ENCODE measurements at places on chromosomes 13 and 19.
A peak's percentile ranks its signal among the peaks of the same experiment; 100 is the strongest.

GRCh38 chr19:398719-399118, 10.2 kb downstream of the C2CD4C start:
- no peak for DNase-seq

DNA sequence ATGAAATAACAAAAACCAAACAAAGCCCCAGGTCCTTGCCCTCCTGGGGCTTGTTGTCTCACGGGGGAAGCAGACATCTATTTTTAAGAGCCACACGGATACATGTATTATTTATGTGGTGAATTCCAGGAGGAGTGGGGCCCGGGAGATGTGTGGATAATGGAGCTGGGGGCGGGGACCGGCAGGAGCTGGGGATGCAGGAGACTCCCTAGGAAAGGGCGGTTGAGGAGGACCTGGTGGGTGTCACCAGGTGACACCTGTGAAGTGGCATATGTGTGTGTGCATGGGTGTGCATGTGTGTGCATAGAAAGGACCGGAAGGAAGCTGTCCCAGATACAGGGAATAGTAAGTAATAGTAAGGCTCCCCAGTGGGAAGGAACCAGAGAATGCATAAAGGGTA, 148.9 kb downstream of the URI1 start:
- no peak for DNase-seq

DNA sequence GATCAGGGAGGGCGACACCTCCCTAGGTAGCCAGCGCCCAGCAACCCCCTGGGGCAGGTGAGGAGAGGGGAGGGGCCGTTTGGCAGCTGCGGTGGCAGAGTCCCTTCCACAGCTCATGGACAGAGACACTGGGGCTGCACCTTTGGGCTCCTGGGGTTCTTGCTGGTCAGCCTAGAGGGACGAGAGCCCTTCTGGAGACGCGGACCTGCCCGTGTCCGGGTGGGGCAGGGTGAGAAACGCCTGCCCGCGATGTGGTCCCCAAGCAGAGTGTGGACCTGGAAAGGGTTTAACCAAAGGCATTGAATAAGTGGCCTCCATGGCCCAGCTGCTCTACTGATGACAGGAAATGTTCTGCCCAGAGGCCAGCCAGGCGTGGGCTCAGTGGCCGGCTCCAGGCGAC, 38.3 kb downstream of the ADPRHL1 start:
- no peak for DNase-seq

DNA sequence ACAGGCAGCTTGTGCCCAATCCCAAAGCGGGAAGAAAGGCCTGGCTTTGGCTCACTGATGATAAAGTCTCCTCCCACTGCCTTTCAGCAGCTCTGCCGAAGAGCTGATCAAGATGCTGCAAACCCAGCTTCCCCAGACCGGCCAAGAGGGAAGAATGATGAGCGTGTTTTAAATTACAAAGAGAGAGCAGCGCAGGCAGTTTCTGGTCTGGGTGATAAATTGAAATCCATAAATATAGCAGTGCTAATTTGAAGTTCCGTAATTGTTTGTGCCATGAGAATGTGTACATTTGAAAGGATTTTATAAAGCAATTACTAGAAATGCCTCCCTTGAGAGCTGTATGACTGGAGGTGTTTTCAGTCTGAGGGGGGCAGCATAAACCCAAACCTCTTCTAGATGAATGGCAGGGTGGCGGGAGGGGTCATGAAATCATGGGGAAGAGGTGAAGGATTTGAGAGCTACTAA, 171.8 kb downstream of the STK24 start:
- no peak for DNase-seq

- no peak for DNase-seq
Measured at GRCh38 chr19:19329126-19329525, 8.5 kb downstream of the MAU2 start.

- DNase-seq = no peak
Measured at GRCh38 chr13:41565846-41566245, 108.5 kb downstream of the RGCC start.

- DNase-seq = no peak
Measured at GRCh38 chr13:51258612-51259548, 36.7 kb downstream of the FAM124A start.

GRCh38 chr13:42991898-42992763, at the start of gene EPSTI1:
Gene EPSTI1, minus strand, starts transcription at chr13:42992241. Its CDS starts 76 bp downstream, at chr13:42992165.
- peak; percentile 12 for DNase-seq

GRCh38 chr19:16868423-16869130, 20.2 kb upstream of the F2RL3 start:
- DNase-seq = no peak

GRCh38 chr19:28575816-28576215, 637.1 kb downstream of the UQCRFS1 start:
- no peak for DNase-seq

DNA sequence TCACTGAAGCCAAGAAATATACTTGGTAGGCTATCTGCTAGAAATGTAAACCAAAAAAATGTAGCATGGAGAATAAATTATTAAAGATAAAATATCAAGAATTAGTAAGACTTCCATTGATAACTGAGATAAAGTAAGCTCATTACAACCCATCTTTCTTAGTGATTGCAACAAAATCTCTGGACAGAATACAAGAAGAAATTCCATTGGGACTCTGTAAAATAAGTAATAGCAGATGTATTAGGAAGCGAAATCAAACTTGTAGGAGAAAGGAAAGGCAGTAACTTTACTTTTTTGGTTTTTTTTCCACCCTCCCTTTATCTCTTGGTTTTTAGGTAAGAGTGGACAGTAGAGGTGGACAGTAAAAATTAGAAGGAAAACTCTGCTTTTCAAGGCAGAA, 605.7 kb downstream of the DACH1 start:
- DNase-seq = no peak

DNA sequence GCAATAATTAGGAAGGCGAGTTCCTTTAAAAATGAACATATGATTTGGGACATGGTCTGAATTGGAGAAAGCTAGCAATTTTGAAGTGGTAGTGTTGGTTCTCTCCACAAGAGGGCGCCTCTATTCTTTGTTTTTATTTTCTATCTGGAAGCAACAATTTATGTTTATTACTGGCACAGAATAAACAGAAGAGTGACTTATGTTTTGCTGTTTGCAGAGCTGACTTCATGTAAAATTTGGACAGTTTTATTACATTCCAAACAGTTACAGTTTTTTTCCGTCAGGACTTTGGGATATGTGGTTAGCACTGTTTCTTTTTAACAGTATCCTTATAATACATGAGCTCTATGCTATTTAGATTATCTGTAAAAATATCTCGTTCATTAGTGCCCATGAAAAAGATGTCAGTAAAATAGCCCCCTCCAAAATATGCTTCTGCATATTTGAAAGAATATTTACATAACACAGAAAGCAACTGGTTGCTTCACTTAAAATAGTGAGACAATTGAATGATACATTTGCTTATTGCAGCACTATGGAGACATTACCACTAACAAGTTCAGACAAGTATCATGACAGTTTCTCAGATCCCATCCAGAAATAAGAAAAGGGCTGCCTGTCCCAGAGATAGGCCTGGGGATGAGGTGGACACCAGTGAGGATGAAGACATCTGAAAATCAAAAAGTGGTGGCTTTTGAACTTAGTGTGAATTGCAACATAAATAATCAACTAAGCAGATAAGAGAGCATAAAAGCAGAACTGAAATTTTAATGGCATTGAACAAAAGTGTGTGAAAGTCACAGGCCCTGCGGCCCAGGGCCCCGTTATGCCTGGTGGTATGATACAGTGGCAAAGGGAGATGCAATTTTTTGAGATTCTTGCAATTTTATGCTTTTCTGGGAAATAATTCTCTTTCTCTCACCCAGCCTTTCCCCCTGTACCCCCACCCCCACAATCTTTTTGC, 32.3 kb upstream of the FGF9 start:
- no peak for DNase-seq

DNA sequence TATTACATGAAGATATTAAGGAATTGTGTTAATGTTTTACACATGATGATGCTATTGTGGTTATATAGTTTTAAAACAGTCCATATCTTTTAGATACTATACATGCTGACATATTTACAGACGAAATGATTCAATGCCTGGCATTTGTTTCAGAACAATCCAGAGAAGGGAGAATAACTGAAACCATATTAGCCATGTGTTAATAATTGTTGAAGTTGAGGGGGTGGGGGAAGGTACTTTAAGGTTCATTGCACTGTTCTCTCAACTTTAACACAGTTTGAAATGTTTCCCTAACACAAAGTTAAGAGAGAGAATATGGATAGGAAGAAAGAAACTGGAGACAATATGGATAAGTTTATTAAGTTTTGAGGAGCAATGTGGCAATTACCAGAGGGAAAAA, 5.8 kb downstream of the CRYL1 start:
- DNase-seq = no peak

DNA sequence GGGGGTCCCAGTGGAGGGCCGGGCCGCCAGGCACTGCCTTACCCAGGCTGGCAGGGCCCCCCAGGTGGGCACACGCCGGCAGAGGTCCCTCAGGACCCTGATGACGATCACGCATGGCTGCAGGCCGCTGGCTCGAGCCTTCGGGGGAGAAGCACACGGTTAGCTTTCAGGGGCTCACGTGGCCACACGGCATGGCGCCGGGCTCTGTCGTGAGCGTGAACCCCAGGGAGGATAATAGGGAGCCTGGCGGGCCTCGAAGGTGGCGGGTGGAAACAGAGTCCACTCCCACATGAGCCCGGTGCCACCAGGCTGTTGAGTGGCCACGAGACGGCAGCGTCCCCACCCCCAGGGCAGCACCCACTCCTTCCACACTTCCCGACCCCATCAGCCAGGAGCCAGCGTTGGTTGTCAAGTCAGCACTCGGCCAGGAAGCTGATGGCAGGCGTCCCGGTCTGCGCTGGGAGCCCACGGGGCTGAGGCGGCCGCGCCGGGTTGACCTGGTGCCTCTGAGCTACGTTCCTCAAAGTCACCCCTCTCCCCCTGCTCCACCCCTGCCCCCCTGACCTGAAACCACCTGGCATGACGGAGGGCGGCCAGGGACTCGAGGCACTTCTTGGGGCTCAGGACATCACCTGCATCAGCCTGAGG, 24.7 kb upstream of the MATK start:
- DNase-seq = no peak

GRCh38 chr13:31790992-31791391, 51.7 kb downstream of the RXFP2 start:
- DNase-seq = no peak

DNA sequence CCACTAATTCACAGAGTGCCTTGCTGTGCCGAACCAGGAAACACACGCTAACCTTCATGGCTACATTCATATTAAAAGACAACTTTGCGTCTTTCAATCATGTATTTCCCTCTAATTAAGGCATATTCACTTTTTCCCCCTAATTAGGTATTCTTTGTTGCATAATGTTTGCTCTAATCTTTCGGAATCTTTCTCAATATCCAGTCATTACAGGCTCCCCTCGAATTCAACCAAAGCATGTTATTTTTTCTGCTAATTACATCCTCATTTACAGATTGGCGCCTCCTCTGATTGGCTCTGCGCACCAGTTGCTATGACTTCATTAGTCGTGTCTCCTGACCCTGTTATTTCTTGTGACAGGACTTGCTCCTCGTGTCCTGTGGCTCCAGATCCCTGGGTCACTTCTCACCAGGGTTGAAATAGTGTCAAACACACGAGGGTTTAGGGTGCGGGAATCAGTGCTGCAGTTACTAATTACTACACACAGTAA, 226.7 kb upstream of the TSHZ3 start:
- no peak for DNase-seq

GRCh38 chr13:20616059-20616797, 49.3 kb downstream of the IFT88 start:
- no peak for DNase-seq

GRCh38 chr19:16465239-16465638, 6.5 kb downstream of the EPS15L1 start:
- DNase-seq = no peak

DNA sequence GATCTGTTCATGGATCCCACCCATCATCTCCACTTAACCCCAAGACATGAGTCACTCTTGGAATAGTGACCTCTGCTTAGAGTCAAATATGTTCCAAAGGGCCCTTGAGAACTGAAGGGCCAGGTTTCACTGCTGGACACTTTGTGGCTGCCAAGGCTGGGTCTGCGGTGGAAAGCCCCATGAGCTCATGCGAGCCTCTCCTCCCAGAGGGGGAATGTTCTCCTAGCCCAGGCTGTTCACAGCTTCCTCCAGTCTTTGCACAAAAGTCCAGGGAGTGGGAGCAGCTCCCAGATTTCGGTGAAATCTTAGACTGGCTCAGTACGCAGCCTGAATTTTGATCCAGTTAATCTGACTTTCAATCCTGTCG, 732 bp upstream of the DCLK1 start:
- DNase-seq = no peak

GRCh38 chr19:3949997-3950859, 17.4 kb downstream of the NMRK2 start:
- DNase-seq = no peak

- DNase-seq = no peak
Measured at GRCh38 chr19:6210091-6210490, 69.7 kb downstream of the MLLT1 start.

GRCh38 chr13:100521851-100522617, 66.6 kb downstream of the GGACT start:
- DNase-seq = no peak

All from cortex of kidney (tissue), 1 donor.